ENCODE measurements at places on chromosomes 6 and 20.
A peak's percentile ranks its signal among the peaks of the same experiment; 100 is the strongest.

DNA sequence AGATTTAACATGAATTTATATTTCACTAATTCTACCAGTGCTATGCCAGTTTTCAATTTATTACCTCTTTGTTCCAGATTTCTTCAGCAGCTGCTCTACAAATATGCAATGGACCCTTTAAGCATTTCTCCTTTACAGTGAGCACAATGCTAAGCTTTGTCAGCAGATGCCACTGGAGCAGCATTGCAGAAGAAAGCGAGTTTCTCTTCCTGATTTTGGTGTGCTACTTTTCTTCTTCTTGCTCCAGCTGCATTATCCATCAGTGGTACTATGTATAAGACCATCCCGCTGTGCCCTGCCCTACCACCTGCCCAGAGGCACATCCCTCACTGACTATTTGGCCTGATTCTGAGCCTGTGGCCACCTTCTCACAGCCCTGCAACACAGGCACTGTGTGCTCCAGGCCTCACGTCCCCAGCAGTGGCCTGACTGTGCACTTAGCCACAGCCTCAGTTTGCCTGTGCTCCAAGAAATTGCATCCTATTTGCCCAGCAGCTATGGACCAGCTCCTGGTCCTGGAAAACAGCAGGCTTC is 84.1 kb downstream of the TNFAIP3 start:
- DNase-seq: no peak

- DNase-seq: no peak
Observed at GRCh38 chr20:2065099-2065498, 36.5 kb upstream of the STK35 start.

DNA sequence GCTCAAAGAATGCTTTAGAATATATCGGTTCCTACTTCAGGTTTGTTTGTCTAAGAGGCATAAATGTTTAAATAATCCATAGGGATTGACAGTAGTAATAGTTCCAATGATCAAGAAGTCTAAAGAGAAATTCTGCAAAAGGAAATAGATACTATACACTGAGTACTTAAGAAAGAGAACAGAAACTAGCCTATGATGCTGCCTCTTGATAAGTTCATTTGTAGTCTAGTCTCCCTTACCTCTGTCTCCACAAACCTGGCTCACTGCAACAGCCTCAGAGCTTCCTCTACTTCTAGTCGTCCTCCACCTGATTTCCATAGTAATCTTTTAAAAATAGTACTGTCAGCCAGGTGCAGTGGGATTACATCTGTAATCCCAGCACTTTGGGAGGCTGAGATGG is 511.8 kb downstream of the LMBRD1 start:
- no peak for DNase-seq

DNA sequence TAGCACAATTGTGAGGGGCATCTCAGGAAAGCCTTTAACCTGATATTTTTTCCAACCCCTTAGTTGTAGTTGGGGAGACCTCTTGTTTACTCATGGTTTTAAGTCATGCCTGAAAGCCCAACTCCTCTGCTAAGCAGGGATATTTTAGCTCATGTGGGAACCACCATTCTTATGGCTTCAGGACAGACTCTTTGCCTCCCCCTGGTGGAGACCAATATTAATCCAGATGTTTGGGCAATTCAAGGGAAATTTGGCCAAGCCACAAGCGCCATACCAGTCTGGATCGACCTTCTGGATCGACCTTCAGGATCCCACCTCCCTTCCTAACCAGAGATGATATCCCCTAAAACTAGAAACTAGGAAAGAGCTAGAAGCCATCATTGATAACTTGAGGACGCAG is 211.2 kb downstream of the C6orf118 start:
- no peak for DNase-seq

- no peak for DNase-seq
Observed at GRCh38 chr6:32132110-32132509, 2.0 kb upstream of the FKBPL start.

DNA sequence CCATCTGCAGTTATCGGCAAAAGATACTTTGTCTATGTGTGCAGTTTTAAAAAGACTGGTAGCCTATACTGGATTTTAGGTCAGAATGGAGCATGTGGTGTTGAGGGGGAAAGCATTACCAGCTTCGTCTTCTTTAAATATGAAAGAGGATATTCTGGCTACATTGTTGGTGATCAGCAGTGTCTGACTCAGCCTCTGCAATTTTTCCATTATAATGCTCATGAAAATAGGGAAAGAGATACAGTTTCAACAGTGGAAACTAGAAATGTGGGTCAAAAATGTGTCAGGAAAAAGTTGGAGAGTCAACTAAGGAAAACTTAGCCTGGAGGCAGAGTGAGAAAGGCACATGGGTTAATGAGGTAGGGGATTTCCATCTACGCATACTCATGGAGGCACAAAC is 45.2 kb downstream of the HDGFL1 start:
- DNase-seq: no peak

DNA sequence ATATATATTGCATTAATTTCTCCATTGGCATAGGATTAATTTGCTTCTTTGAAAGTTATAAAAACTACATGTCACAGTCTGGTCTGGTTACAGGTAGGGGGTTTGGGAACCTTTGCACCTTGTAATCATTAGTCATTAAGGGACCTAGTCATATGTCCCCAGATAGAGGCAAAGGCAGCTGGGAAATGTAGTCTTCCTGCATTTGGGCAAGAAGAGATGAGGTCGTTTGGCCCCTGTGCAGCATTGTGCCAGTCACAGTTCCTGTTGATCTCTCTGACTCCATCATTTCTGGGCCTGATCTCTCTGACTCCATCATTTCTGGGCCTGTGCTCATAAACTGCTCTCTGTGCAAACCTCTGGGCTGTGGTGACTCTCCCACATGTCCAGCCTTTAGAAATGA is 73.2 kb downstream of the BCKDHB start:
- no peak for DNase-seq

DNA sequence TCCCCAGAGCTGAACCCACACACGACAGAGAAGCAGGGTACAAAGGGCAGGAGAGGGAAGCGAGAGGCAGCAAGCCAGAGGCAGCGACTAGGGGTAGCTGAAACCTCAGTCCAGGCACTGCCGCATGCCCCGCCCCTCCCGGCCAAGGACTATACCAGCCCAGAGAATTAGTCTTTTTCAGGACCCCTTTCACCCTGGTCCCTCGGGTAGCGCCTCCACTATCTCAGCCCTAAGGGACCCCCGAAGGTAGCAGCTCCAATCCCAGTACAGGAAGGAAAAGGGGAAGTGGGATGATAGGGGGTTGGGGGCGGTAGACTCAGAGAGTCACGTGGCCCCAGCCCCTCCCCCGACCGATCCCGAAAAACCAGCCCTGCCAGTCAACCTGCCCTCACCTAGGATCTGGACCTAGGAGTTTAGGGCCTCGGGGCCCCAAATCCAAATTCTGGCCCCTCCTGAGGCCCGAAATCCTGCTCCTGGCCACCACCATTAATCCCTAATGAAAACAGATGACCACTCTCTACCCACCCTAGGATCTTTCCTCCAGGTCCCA is 1.3 kb downstream of the RGL2 start:
- DNase-seq: no peak

DNA sequence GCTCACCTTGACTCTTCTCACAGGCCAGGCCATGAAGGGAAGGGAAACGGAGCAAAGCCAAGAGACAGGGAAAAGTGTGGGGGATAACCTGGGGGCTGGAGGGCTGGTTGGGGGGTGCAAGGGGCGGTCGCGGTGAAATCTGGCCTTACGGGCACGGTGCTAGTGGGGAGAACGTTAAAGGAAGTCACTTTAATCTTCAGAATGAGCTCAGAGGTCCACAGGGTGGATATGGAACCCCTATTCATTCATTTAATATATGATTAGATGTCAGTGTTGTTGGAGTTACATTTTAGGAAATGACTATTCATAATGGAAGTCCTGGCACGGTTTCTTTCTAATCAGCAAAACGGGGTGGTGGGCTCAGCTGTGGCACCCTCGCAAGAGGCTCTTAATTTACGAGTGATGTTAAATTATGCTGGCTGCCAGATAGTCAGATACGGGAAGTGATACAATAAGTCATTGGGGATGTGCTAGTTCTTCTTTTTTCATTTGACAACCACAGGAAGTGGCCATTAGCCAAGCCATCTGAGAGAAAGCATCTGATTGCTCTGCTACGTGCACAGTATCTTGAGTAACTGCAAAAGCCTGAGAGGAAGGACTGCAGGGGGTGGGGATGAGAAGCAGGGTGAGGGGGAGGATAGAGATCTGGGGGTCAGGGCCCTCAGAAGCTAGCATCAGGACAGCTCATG is 253.0 kb downstream of the QKI start:
- DNase-seq: peak; percentile 35

DNA sequence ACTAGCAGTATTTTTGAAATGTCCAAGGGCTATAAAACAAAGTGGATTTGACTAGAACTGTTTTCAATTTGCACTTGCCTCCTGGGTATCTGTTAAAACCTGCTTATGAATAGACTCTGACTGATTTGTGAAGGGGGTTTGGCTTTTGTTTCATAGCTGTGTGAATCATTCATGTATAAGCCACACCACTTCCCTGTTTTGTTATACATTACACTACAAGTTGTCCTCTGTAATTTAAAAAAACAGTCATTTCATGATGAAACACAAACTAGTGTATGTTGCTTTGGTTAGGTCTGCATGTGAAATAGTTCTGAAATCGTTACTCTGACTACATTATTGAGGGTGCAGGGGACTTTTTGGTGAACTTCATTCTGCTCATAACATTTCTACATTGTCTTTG is 121.7 kb downstream of the NKAIN2 start:
- no peak for DNase-seq

DNA sequence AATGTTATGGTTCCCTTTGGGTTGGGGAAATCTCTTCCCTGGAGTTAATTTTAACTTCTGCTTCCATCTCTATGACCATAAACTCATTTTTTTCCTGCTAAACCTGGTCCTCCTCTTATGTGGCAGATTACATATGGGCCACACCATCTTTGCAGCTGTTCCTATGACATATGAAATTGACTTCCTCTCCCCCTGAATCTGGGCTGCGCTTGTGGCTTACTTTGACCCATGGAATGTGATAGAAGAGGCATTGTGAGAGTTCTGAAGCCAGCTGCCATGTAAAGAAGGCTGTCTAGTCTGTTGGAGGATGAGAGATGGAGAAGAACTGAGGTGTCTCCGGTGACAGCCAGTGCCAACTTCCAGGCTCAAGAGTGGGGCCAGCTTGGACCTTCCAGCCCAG is 100.1 kb downstream of the CDC5L start:
- no peak for DNase-seq

DNA sequence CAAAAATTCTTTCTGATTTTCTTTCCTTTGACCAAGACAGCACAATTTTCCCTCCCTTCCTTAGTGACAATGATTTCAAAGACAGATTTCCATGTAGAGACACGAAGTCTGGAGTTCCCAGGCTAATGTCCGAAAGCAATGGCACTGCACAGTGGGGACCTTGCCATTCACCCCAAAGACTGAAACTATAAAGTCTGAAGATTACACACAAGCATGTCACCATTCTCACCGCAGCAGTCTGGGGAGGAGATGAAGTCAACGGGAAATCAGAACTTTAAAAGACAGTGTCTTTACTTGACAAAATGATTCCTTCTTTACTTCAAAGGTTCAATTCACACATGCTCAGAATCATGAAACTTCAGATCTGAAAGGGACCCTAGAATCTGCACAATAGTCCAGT is 8.3 kb downstream of the B4GALT5 start:
- no peak for DNase-seq

DNA sequence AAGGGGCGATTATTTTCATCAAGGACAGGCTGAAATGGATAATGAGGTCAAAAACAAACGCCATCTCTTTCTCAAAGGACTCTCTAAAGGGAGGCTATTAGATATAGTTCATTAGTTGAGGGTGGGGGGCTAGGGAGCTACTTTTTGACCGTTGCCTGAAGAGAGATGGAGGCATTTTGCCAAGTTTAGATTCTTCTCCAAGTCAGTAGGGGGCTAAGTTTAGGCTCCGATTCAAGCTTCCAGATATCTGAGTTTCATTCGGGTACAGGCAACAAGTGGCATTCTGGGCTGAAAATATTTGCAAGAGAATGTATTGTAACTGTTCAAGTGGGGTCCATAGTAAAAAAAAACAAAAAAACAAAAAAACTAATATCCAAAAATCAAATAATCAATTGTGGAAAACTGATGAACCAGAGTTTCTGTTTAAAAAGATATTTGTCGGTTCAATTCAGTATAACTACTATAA is 43.4 kb upstream of the PIM1 start:
- DNase-seq: no peak

- no peak for DNase-seq
Observed at GRCh38 chr6:73534628-73535027, 13.8 kb upstream of the EEF1A1 start.

GRCh38 chr6:128039543-128039942 is 138.7 kb upstream of the THEMIS start:
- DNase-seq: no peak

DNA sequence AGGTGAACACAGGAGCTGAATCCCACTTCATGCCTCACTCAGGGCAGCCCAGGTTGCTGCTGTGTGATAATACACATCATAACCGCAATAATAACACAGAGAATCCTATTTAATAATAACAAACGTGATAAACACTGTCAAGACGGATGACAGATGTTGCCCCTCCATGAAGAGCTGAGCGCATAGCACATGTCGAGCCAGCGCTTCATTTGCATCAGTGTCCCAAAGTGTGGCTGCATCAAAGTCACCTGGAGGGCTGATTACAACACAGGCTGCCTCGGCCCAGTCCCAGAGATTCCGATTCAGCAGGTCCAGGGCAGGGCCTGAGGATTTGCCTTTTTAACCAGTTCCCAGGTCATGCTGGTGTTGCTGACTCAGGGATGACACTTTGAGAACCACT is 198.5 kb downstream of the QKI start:
- DNase-seq: no peak

- DNase-seq: no peak
Observed at GRCh38 chr6:167697316-167697715, 129.4 kb upstream of the AFDN start.

GRCh38 chr6:12576389-12576788 is 140.2 kb upstream of the PHACTR1 start:
- DNase-seq: no peak

- DNase-seq: no peak
Observed at GRCh38 chr6:119612911-119613381, 263.4 kb upstream of the MAN1A1 start.

GRCh38 chr6:45724511-45724910 is 291.1 kb downstream of the CLIC5 start:
- DNase-seq: no peak

DNA sequence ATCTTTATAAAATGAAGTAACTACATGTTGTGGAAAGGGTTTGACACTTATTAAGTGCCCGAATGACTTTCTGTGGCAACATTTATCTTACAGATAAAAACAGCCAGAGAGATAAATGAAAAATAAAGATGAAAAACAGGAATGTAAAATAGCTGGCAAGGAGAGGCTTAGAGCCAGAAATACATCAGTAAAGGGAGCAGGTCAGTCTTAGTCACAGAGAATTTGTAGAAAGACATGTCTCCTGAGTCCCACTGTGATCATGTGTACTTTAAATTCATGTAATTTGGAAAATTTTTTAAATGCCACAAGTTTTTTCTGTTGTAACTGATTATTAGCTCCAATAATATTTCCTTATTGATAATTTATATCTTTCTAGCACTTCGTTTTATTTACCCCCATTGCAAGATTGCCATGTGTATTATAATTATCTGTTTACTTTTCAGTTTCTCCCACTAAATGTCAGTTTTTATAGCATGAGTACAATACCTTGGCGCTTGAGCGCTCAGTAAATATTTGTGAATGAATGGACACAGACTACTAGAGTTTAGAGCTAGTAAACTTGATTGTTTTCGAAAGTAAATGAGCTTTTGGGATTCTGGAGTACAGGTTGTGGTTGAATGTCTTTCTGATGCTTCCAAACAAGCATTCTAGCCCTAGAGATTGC is 15.2 kb downstream of the TAB2 start:
- DNase-seq: no peak

Data from hippocampal formation (tissue), 2 donors.